ENCODE measurements at places on chromosomes 2 and 18.

DNA sequence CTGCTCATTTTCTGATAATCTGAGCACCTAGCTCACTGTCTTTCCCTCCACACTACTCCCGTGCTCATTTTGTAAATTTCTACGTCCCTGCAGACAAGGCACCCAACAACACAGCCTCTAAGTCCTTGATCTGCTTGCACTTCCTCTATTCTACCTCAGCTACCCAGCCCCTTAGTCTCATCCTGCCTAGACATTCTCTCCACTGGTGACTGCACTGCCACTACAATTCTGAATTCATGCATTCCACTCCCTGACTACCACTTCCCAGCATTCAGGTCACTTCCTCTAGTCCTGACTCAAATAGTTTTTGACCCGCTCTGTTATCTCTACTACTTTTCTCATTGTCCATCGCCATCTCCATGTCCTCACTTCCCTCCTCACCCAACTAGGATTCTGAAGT lies 155.7 kb downstream of the DYM start:
- DNase-seq = no peak

DNA sequence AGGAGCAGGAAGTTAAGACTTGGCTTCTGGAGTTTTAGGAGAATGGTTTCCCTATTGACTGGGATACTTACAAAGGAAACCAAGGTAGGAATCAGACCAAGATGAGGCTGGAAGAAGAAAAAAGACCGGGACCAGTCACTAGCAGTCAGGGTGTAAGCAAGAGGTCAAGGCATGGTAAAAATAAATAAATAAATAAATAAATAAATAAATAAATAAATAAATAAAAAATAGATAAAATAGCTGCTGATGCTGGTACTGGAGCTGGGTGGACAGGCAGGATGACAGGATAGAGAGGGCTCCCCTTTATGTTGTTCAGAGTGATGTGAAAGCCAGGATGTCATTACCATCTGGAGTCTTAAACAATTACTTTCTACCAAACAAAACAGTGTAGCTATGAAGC lies 89.9 kb downstream of the MYO5B start:
- no peak for DNase-seq

- DNase-seq = no peak
These were observed 25.1 kb downstream of the NEDD4L start for GRCh38 chr18:58069099-58069498.

- DNase-seq = no peak
These were observed 298.5 kb upstream of the CELF4 start for GRCh38 chr18:37864122-37864521.

- DNase-seq = no peak
These were observed 72.5 kb downstream of the RIF1 start for GRCh38 chr2:151482171-151482725.

- DNase-seq = no peak
These were observed 209.5 kb downstream of the KLHL29 start for GRCh38 chr2:23594460-23594825.

DNA sequence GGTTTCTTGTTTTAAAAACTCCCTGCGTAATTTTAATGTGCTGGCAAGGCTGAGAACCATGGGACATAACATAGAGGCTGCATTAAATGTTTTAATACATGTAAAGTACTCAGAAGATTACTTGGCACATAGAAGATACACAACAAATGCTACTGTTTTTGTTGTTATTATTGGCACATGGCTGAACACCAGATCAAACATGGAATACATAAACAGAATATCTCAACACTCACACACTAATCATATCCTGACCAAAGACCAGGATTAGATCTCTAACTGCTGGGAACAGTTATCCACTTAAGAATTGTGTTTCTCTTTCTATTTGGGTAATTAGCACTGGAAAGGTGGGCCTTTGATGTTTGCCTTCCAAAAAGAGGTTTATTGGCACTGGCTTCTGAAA lies 69.3 kb downstream of the KCNE4 start:
- no peak for DNase-seq

GRCh38 chr2:159797543-159798375 lies at the start of gene CD302:
TSS of gene CD302 (minus strand) at chr2:159798208. CDS start at chr2:159798198, 10 bp downstream.
- DNase-seq = peak; percentile 55

DNA sequence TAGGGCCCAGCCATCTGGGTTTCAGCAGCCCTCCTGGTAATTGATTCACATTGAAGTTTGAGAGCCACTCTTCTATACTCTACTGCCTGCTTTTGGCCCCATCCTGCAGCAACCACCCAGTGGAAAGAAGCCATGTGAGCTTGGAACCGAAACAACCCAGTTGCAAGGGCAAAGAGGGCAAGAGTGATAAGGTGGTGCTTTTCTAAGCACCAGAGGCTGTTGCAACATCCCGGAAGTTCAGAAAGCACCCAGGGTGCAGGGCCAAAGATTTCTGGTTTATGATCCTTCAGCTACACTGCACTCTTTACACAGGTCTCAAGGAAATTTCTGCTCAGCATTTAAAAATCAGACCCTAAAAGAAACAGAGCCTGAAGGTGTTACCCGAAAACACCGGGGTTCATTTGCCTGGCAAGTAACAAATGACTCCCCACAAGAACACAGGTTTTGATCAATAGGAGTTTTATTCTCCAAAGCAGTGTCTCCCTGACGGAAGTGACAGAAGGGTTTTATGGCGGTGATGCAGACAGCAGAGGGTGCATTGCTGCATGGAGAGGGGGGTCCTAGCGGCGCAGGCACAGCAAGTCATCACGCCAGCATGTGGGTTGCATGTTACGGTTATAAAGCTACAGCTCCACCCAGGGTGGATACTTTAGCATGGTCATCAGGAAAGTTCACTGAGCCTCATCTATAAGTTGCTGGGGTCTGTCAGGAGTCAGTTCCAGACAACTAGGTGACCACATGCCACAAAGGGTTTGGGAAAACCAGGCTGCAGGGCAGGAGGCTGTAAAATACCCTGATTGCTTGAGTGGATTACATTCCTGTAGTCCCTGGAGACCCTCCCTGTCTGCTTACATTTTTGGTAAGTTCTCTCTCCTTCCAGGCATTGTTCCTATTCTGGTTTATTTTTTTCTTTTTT lies 28.8 kb upstream of the TMEM37 start:
- DNase-seq = no peak

All from NCI-H146 (cell line).